ENCODE measurements at places on chromosomes 4 and X.
A peak's percentile ranks its signal among the peaks of the same experiment; 100 is the strongest.

- DNase-seq: no peak
Measured at GRCh38 chrX:49978176-49978575, 55.8 kb downstream of the CLCN5 start.

DNA sequence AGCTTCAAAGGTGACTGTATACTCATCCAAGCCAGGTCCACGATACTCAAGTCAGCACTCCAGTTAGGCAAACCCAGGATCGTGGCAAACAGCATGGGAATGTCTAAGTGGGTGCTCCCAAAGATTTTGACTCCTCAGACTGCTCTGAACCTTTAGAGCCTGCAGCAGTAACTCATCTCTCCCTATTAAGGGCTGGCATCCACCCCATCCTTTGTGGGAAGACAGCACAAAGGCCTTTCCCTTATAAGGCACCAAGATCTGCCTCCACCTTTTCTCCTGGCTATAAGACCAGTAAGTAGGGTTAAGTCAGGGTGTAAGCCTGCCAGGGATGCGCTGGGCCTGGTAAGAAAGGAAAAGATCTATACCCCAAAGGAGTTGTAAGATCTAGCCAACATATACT, 23.6 kb upstream of the SLC25A43 start:
- no peak for DNase-seq

DNA sequence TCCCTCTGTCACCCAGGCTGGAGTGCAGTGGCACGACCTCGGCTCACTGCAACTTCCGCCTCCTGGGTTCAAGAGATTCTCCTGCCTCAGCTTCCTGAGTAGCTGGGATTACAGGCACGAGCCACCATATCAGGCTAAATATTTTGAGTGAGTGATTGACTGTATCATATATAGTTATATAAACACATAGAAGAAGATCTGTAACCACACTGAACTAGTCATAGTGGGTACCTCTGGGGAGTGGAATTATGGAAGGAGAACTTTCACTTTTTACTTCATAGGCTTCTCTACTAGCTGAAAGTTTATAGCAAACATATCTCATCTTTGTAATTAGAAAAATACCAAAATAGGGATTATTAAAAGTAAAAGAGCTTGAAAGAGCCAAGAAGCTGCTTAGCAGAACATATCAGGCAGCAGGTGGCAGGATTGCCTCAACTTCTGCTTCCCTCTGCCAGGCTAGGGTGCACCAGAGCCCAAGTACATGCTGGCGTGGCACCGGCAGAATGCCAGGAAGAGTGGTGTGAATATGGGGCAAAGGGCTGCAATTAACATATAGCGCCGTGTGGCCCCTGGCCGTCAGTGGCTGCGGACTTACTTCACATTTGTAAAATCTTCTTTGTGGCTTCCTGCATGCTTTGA, 39.5 kb upstream of the CD40LG start:
- DNase-seq: no peak

DNA sequence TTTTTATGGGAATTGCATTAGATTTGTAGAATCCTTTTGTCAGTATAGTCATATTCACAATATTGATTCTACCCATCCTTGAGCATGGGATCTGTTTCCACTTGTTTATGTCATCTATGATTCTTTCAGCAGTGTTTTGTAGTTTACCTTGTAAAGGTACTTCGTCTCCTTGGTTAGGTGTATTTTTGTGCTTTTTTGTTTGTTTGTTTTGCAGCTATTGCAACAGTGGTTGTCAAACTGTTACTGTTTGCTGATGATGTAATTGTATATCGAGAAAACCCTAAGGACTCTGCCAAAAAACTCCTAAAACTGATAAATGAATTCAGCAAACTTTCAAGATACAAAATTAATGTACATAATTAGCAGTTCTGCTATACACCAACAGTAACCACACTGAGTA, 127.9 kb upstream of the AR start:
- DNase-seq: no peak

GRCh38 chr4:656436-657337, 17.4 kb downstream of the ATP5ME start:
- no peak for DNase-seq

DNA sequence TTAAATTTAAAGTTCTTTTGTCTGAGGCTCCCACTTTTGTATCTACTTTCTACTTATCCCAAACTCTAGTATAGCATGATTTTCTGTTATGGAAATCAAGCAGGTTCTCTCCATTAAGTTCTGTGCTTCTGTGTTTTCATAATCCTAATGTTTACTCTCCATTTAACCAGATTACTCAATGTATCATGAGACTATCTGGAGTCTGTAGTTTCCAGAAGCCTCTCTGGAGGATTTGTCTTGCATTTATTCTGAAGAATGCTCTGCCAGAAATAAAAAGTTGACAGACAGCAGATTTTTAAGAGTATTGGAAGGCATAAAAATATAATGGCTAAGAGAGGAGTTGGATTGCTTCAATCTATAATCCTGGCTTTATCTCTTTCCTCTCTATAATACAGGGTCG, 39.2 kb upstream of the PLS3 start:
- DNase-seq: no peak

GRCh38 chr4:80365928-80366327, 30.4 kb downstream of the CFAP299 start:
- DNase-seq: peak; percentile 60

DNA sequence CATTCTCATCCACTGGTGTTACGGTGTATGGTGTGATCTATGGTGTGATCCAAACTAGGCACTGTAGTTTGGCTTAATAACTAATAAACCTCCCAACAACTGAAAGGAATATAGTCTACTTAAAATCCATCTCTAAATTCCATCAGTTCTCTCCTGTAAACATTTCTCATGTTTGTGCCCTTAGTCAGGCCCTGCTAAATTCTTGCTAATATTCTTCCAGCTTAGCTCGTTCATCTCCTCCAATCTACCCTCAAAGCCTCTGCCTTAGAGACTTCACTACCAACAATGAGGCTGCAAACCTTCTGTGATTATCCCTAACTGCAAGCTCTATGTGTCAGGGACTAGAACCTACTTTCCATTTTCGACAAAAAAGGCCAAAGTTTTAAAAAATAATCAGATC, 28.1 kb downstream of the ZAR1 start:
- no peak for DNase-seq

- no peak for DNase-seq
Measured at GRCh38 chr4:88091378-88091777, 67.1 kb downstream of the ABCG2 start.

All from HFF-Myc (cell line).